NT2/D1 (cell line): ENCODE measurements at places on chromosomes 12 and 14.
A peak's percentile ranks its signal among the peaks of the same experiment; 100 is the strongest.

GRCh38 chr12:29843036-29843435 is 59.3 kb upstream of the TMTC1 start:
- no peak for DNase-seq

- no peak for DNase-seq
Measured at GRCh38 chr14:20515846-20516245, 10.5 kb downstream of the RNASE10 start.

DNA sequence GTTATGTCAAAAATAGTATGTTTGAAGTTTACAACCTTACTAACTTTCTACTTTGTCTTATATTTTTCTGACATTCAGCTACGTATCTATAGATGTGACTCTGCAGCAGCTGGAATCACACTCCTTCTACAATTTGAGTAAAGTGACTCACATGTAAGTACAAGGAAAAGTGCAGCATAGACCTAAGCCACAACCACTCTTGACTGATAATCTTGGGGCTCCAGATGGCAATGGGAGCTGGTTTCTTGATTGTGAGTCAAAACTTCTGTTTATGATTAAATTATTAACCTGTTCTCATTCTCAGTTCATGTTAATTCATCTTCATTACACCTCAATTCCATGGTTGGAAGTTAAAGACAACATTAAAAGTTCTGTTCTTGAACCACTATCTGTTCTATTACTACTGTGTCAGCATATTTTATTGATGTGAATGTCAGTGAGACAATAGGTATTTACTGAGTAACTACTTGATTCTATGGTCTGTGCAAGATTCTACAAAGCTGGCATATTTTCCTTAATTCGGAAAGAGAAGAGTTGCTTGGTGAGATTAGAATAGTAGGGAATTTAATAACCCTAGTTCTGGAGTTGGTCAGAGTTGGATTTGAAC is 112.9 kb downstream of the TSHR start:
- no peak for DNase-seq

DNA sequence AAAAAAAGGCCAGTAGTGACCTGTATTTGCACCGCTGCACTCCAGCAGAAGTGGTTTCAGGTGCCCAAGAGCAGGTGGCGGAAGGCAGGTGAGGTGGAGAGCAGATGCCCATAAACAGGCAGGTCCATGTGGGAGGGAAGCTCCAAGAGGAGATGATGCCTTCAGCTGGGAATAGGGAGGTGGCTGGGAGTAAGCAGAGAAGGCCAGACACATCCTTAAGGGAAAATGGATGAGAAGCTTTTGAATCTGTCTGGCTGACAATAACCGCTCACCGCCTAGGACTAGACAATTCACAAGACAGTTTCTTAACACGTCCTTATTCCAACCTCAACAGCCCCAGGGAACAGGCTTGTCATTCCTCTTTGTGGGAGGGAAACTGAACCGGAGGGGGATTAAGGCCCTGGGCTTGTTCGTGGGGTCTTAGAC is 43.9 kb upstream of the PLEKHG6 start:
- no peak for DNase-seq

GRCh38 chr12:73833746-73834145 is 703.9 kb upstream of the ATXN7L3B start:
- DNase-seq = no peak

GRCh38 chr14:65433646-65434045 is 21.1 kb downstream of the FUT8 start:
- DNase-seq = no peak

DNA sequence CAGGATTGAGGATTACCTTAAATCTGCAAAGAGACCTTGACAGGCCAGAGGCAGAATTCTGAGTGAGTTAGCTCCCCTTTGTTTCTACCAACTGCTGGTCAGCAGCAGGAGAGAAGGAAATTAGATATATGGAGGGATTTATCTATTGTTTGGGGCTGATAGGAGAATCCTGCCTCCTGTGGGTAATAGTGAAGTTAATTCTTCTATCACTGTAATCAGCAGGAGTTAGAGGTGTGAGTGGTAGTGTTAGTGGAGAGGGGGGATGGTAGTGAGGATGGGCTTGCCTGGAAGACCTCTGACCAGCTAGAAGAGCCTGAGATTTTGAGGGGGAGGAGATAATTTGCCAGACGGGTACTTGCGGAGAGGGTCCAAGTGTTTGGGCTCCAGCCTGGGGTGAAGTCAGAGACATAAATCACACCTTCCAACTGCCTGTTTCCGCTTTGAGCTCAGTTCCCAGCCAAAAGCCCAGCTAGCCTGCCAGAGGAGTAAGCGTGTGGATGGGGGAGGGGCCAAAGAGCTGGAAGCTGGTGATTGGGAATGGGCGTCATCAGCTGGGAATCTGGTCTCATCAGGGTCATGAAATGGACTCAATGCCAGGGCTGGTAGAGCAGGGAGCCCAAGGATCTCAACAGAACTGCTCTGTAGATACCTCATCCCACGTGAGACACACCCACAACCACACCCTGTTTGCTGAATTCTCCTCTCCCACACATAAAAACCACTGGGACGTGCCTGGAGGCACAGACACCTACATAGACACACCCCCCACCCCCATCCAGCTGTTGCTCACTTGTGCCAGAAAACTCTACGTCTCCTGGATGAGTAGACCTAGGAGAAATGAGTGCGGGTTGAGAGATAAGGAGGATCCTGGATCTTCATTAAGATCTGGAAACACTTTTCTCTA is 13.1 kb upstream of the ITGA5 start:
- DNase-seq = no peak

DNA sequence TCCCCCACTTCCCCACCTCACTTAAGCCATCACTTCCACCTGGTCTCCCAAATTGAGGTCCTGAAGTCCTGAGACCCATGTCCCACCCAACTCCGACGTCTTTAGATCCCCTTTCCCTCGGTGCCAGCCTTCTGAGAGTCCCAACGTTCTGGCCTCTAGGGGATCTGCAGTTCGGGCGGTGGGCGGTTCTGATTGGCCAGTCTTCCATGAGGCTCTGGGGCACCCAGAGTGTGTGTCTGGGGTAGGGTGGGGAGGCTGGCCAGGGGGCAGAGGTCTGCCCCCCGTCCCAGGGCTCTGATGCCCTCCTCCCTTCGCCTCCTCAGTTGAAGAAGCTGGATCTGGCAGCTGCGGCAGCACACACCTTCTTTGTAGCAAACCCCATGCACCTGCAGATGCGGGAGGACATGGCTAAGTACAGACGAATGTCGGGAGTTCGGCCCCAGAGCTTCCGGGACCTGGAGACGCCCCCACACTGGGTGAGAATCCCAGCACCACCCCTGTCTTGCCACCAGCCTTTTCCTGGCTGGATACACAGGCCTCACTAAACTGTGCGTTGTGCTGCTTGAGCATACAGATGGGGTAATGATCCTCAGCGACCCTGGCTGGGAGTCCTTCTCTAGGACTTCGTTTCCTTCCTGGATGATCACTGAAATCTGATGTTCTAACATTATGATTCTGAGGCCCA is 1.5 kb downstream of the P3H3 start:
- no peak for DNase-seq

DNA sequence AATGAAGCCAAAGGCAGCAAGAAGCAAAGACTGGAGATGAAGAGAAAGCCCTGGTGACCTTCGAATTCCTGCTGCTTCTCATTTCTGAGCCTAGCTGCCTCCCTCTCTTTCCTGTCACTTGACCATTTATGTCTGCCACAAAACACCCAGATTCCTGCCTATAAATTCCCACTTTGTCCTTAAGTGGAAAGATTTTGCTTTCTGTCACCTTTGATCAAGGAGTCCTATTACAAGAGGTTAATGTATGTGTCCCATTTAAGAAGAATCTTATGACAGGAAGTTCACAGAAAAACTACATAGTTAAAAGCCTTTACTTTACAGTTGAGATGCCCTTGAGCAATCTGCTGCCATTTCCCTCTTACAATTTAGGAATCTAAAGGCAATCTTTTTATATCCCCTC is 155.7 kb downstream of the GALC start:
- no peak for DNase-seq

DNA sequence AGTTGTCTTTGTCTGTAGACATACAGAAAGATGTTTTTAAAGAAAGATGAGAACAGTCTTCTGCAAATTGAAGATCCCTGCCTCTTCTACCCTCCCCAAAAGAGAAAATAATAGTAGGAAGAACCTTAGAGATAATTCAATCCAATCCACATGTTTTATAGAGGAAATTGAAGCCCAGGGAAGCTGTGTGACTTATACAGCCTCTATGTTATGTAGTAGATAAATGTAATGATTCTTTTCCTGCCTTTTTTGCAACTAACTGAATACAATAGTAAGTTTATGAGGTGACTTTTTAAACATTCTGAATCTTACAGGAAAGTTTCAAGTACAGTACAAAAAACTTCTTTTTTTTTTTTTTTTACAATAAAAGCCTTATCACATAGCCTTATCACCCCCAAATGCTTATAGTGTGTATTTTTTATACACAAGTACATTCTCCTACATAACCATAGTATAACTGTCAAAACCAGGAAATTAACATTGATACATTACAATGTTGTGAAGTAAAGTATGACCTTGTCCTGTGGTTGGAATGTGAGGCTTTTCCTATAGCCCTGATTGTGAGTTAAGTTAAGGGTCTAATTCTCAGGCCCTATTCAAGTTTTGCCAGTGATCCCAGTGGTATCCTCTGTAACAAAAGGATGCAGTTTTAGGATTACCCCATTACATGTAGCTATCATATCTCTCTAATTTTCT is 94.4 kb downstream of the FIGNL2 start:
- DNase-seq = no peak

DNA sequence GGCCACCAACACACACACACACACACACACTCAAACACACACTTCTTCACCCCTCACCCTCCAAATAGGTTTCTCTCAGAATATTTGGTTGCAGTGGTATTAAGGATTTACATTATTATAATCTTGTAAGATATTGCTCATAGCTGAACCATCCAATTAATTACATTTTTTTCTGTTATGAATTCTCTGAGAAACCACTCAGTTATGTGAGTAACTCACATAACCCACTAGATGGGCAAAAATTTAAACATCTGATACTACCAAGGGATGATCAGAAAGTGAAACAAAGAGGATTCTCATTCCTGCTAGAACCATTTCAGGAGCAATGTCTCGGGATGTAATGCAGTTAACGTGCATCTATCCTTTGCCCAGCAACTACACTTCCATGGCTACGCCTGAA is 31.6 kb downstream of the TMTC1 start:
- no peak for DNase-seq

DNA sequence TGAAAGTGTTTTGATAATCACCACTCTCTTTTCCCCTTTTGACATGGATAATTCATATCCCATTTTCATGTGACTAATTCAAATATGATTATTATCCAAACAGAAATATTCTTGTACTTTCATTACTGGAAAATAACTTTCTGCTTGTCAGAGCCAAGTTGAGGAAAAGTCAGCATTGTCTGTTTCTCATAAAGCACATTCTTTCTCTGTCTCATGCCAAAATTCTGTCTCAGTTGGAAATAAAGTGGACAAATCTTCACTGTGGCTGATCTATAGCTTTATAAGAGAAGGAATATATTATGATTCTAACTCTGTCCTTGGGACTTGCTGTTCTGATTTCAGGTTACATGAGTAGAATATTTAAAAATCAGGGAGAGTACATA is 22.7 kb upstream of the PRICKLE1 start:
- DNase-seq = no peak

DNA sequence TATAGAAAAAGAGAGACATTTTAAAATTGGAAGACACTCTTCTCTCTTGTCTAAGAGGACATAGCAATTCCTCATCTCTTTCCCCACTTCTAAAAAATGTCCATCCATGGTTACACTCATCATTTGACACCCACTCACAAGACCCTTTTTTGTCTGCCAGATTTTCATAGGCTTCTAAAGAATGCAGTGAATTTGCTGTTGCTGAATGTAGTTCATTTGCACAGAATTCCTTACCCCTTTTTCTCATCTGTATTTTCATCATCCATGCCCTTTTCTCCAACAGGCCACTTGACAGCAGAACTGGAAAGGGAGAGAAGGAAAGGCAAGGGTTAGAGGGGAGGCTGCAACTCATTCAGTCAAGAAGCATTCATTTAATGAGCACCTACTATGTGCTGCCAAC is 128.0 kb downstream of the NUAK1 start:
- no peak for DNase-seq

GRCh38 chr14:74974364-74975058 is 19.1 kb upstream of the PGF start:
- DNase-seq = peak; percentile 43

DNA sequence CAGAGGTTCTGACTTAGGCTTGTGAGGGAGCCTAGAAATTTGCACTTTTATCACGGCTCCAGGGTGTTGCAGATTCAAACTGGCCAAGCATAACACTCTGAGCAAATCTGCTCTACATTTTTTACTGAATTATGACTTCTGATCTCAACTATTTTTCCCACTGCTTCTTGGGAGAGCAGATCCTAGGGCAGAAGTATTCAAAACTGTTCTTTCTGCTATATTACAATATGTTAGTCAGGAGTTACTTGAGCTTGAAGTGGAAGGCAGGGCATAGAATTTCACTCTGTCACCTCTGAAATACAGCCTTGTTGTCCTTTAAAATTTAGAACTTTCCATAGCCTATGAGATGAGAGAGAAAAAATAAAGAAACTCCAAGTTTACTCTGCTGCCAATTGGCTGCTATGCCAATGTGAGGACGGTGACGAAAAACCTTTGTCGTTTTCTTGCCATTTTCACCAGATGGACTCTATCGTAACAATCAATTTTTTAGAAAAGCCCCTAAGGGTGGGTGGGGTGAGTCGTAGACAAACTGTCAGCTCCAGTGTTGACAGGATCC is 16.4 kb upstream of the KERA start:
- DNase-seq = no peak

GRCh38 chr14:69101331-69101826 is 51.5 kb downstream of the DCAF5 start:
- no peak for DNase-seq

DNA sequence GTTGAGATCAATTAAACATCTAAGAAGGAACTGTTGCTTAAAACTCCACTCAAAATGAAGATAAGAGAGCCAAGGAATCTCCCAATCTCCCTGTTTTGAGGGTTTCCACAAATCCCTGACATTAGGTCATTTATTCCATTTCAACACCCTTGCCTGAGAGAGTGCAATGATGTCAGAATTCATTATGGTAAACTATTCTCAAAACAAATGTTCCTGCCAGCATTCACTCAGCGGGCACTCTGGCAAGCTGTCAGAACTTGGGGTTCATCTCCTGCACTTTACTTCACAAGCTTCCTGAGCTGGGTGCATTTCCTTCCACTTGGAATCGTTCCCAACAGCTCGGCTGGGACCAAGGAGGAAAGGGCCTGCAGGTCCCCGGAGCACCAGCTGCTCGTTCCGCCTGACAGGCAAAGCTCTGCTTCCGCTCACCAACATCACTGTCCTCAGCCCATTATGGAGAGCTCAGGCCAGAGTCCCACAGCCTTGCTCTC is 117.8 kb downstream of the TTC7B start:
- DNase-seq = no peak
